GM12878 (cell line): ENCODE measurements at places on chromosomes 3 and 15.

GRCh38 chr15:73065114-73065513 is 12.9 kb downstream of the NEO1 start:
- no peak for DNase-seq

GRCh38 chr15:101159096-101159935 is 92.5 kb downstream of the CHSY1 start:
- no peak for DNase-seq

DNA sequence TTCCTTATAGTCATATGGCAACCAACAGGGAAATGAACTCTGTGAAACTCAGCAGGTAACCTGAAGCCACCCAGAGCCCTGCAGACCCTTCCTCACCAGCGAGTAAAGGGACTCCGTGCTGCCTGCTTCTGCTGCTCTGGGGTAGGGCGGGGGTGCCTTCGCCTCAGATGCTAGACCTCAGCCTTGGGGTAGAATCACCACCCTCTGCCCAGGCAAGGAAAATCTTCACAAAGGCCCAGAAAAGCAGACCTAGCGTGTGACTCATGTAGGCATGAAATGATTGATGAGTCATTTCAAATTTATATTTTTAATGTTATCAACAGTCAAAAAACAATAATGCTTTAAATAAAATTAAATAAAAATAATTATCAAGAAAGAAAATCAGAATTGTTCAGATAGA is 6.6 kb downstream of the STIMATE start:
- no peak for DNase-seq

- no peak for DNase-seq
These were observed 474 bp downstream of the MINAR1 start for GRCh38 chr15:79432345-79433275.

DNA sequence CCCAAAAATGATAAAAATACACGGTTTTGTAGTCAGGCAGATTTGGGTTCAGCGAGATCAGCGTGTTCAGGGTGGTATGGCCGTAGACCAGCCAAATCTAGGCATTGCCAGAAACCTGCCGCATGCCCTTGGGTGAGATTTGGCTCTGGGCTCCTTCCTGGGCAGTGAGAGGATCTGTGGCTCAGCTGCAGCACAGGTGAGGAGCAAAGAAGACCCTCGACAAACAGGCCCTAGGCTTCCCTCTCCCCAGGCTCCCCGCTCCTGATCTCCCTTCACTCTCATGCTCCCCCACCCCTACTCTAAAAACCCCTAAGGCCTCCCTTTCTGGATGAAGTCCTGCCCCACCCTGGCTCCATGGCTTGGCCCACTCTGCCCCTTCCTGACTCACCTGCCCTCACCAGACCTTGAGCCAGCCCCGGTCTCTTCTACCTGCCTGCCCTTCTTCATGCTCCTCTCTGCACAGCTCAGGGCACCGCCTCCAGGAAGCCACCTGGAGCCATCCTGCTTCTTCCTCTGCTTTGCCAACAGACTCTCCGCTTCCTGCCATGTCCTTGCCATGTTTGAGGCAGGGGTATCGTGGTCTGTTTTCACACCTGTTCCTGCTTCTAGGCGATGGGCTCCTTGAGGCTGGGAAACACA is 88.1 kb downstream of the CORO2B start:
- DNase-seq = no peak

DNA sequence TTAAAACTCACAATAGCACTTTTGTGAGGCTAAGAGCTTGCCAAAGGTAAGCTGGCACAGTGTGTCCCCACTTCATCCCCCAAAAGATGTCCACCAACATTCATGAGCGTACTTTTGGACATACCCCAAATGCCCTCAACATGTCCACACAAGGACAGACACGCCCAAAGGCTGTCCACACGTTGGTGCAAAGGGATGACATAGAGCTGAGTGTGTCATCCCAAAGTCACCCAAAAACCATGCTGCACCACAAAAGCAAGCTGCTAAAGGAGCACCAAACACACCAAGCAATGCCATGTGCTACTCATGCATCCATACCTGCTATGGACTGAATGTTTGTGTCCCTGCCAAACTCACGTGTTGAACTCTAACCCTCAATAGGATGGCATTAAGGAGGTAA is 57.9 kb downstream of the KLF13 start:
- DNase-seq = no peak

DNA sequence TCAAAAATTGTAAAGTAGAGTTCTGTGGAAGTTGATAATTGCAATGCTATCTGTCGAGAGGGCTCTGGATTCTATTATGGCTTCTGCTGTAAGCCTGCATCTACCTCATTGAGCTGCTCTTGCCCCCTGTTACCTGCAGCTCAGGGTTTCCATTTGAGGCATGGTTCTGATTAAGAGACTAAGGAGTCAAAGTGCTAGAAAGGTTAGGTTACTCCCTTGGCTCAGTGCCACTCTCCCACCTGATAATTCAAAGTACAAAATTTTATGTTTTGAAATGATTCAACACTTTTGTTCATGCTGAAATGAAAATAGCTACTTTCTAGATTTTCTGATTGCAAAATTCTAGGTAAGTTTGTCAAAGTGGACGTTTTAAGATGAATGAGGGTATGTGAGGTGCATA is 220.5 kb upstream of the SATB1 start:
- no peak for DNase-seq

GRCh38 chr15:68678746-68679145 is 100.0 kb downstream of the CORO2B start:
- DNase-seq = no peak

DNA sequence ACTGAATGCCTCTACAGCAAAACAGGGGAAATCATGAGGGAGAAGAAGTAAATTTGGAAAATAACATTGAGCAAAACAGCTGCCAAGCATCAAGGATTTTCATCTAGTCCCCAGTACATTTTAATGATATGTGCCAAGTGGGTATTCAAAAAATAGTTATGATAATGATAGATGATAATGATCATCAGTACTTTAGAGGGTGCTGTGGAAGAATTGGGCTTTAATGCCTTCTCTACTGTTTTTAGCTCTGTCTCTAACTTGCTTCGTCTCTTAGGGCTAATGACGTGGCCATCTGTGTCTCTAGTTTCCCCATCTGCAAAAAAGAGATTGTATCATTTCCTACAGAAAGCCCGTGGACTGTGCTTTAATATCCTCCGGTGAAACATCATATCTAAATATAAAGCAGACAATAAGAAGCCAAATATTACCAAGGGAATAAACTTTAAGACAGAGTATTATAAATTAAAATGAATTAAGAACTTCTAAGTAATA is 10.2 kb upstream of the FSIP1 start:
- DNase-seq = no peak

GRCh38 chr15:65400760-65401610 is 21.8 kb downstream of the IGDCC4 start:
- no peak for DNase-seq

DNA sequence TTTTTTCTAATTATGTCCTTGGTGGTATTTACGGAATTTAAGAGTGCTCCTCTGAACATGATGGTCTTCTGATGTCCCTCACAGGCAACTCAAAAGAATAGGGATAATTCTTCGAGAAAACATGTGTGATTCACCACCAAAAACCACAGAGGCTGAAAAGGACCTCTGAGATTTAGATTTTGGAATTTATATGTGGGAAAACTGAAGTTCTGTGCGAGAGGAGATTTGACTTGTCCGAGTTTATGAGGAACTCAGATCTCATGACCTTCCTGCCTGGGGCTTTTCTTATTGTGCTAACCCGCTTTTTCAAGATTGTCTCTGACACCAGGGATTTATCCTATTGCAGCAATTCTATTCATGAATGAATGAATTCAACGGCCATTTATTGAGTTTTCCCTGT is 142.4 kb downstream of the FAM43A start:
- DNase-seq = no peak
